A549 treated with ZK216348 at 1 μM for 4 hours (cell line): ENCODE measurements at places on chromosomes 16 and 17. TPM values are rescaled to one million over a fixed set of nuclear protein-coding genes. Genes with fewer than 3 reads are reported as not detected.

The AKAP1 gene
- 47.1 to 55.4 TPM (median 54.1 TPM) in 5 replicates for total RNA-seq

The DPEP3 gene
- total RNA-seq = not detected in 5 replicates

The ZP2 gene
- total RNA-seq = not detected in 5 replicates

The HP gene
- 0.51 TPM in 1 of 5 replicates, not detected in the others for total RNA-seq

The ARL5C gene
- not detected in 5 replicates for total RNA-seq

The ADGRG3 gene
- 0.37 to 0.57 TPM (median 0.49 TPM) in 5 replicates for total RNA-seq

The MYH13 gene
- not detected in 5 replicates for total RNA-seq

The CPHXL2 gene
- total RNA-seq = not detected in 5 replicates

The KCNJ2 gene
- total RNA-seq = 0.06 to 0.20 TPM (median 0.09 TPM) in 5 replicates

The FOXC2 gene
- 2.7 to 4.0 TPM (median 3.8 TPM) in 5 replicates for total RNA-seq

The CCL4L2 gene
- total RNA-seq = not detected in 5 replicates
